Stimulated activated CD4-positive, alpha-beta T cell treated with anti-CD3 and anti-CD28 coated beads, TNF-alpha, amount 100 ng/mL, for 1 hour (primary cell): ENCODE measurements at places on chromosomes 3 and 15.

GRCh38 chr3:187665764-187666402 lies 4.3 kb downstream of the SST start:
- no peak for DNase-seq

GRCh38 chr3:107133891-107134290 lies 243.3 kb upstream of the CCDC54 start:
- DNase-seq: no peak

- no peak for DNase-seq
Observed at GRCh38 chr3:37392957-37393356, 218.6 kb upstream of the LRRFIP2 start.

GRCh38 chr3:94269763-94270162 lies 206.9 kb downstream of the NSUN3 start:
- no peak for DNase-seq

DNA sequence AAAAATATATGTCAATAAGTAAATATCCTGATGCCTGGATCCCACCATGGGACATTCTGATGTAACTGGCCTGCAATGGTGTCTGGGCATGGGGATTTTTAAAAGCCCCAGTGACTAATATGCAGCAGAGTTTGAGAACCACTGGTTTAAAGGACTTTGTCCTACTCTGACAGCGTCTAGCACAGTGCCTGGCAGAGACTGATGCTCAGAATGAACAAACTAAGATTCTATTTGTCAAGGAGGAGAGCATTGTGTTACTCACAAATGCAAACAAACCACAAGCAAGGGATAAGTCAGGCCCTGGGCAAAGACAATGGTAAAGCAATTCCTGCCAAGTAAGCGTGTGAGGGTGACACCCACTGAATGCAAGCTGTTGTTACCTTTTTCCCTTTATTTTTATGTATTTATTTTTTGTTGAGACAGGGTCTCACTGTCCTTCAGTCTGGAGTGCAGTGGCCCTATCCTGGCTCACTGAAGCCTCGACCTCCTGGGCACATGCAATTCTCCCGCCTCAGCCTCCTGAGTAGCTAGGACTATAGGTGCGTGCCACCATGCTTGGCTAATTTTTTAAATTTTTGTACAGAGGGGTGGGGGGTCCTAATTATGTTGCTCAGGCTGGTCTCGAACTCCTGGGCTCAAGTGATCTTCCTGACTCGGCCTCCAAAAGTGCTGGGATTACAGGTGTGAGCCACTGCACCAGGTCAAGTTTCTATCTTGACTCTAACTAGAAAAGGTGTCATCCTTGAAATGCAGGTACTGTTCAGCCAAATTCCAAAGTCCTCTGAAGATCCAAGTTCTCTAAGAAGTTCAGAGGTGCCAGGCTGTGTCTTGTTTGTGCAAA lies 909 bp upstream of the GPD1L start:
- no peak for DNase-seq

DNA sequence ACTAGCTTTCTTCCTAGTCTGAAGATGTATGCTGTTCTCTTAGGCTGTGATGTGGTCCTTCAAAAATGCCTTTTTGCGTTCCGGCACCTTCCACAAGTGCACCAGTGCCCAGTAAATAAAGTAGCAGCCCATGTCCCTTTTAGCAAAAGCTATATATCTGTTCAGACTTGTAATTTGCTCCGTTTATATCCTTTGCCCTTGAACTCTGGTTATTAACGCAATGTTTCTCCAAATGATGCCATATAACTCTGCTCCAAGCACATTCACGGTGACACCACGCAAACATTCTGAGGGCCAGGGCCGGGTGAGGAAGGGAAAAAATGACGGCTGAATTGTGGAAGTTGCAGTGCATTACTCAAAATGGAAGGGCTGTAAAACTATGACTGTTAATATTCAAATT lies 1001.1 kb upstream of the NR2F2 start:
- no peak for DNase-seq

- DNase-seq: peak; percentile 8
Observed at GRCh38 chr3:156483961-156484787, 70.7 kb downstream of the SSR3 start.

DNA sequence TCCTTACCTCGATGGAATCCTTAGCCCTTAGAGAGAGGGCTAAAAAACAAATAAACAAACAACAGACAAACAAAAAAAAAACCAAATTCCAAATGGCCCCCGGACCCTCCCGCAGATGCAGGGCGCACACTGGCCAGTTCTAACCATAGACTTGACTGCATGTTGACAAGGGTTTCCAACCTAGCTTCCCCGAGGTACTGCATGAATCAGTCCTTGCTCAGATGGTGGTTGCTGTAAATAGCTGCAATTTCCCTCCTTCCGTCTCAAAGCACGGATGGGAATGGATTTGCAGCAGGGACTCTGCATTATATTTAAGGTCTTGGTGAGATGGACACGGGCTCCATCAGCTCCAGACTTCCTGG lies 162.8 kb downstream of the CD47 start:
- DNase-seq: no peak

DNA sequence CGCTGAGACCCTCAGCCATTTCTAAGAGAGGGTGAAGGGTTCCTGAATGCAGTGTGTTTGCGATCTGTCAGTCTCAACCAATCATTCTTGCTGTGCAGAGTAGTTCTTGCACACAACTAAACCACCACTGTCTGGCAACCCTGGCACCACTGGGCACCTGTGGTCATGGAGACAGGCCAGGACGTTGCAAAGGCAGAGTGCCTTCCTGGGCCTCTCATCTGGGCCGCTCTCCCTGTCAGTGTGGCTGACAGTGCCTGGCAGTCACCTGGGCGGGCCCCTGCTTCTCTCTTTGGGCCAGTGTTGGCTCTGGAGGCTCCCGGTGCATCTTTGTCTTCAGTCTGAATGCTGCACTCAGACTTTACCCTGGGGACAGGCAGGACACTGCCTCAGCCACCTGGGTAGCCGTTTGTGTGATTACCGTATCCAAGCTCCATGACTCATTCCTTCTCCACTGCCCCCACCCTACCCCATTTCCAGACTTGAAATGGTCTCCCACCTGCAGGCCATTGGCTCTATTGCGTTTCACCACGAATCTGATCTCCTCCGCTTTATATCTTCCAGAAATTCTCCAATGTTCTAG lies 104.6 kb upstream of the KLF13 start:
- DNase-seq: no peak

- no peak for DNase-seq
Observed at GRCh38 chr3:174162550-174162949, 696.6 kb upstream of the NAALADL2 start.
